NCI-H524 treated with DMSO at 0.1 percent for 48 hours (cell line): ENCODE measurements at places on chromosomes 12 and 14.

DNA sequence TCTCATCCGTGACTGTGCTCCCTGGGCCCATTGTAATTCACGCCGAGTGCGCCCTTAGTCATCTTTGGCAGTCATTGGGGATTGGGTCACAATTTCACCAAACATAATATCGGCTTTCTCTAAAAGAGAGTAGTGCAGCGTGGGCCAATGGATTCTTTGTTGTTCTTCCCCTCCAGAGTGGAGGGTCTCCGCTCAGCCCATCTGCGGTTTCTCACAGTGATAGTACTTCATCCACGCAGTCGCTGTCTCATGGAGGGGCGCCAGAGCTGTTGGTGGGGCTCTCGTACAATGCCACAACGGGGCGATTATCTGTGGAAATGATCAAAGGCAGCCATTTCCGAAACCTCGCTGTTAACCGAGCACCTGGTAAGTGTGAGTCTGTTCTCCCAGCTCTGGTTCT, 321.8 kb downstream of the SNAPC1 start:
- DNase-seq, result no peak

- DNase-seq, result no peak
Observed at GRCh38 chr12:21975293-21975692, 34.1 kb upstream of the ABCC9 start.

DNA sequence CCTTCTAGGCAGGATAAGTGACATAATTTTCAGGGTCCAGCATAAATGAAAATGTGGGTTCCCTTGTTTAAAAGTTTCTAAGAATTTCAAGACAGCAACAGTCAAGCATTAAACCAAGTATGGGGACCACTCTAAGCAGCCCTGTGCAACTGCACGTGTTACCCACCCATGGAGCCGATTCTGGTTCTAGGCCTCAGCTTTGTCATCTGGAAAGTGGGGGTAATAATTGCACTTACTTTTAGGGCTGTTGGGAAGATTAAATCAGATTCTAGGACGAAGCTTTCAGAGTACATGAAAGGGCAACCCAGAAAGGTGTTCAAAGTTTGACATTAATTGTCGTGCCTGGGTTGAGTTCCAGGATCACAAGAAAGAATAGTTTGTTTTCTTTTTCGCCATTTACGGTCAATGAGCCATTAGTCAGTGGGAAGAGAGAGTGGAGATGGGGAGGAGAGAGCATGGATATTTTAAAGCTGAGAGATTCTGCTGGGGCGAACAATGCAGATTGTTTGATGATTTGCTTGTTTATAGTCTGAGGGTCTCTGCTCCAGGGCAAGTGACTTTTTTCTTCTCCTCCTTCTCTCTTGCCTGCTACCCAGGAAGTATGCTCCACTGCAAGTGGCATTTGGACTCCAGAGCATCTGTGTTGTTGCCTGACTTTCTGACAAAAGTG, 10.7 kb upstream of the PPFIBP1 start:
- DNase-seq, result no peak

- DNase-seq, result no peak
Observed at GRCh38 chr12:56682323-56682722, 5.8 kb downstream of the PTGES3 start.

- DNase-seq, result no peak
Observed at GRCh38 chr14:82126006-82126405, 592.4 kb upstream of the SEL1L start.

DNA sequence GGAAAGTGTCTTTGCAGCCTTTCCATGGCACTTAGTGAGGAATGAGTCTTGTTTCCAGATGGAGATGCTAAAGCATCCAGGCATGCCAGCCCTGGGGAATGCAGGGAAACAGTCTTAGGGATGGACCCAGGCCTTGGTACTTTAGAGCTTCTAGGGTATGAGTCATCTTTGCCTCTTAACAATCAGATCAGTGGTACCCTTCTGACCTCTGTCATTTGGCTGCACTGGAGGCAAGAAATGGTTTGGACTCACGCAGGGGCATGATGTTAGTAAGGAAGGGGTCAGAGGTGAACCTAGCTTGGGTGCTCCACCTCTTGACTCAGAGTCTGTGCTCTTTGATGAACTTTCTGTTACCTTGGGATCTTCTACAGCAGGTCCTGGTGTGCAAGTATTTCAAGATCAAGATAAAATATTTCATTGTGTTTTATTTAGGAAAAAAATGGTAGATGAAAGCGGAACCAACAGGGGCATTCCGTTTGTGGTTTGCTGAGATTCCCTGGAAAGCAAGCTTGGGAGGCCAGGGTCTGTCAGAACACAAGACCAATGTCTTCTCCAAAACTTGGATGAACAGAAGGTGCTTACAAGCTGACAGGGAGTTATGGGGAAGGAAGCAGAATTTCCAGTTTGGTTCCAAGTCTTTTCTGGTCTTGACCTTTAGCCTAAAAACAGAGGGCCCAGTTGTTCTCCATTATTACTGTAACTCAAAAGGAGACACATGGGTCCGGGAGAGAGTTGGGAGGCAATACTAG, 216.2 kb downstream of the ZFP36L1 start:
- DNase-seq, result no peak

DNA sequence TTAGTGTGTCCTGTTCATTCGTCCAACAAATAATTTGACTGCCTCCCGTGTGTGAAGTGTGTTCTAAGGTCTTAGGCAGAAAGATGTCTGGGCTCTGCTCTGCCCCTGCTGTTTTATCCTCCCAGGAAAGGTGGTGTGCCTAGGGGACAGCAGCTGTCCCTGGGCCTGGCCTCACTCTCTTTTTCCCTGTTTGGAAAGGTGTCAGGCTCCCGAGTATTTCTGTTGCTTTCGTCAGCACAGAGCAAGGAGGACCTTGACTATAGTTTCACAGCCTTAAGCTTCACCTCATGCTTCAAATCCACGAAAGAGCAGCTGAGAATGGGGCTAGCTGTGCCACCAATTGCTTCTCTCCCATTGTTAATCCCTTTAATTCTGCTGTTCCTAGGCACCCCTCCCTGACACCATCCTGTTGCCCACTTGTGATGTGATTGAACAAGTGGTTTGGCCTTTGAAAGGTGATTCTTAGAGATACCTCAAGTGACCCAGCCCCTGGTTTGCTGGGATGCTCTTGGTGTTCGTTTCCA, 54.2 kb downstream of the TGFB3 start:
- DNase-seq, result peak; percentile 74

- no peak for DNase-seq
Observed at GRCh38 chr12:47758834-47759690, at the start of gene RAPGEF3. Gene RAPGEF3 (minus strand): TSS chr12:47758880. CDS start chr12:47758556, 324 bp downstream.

DNA sequence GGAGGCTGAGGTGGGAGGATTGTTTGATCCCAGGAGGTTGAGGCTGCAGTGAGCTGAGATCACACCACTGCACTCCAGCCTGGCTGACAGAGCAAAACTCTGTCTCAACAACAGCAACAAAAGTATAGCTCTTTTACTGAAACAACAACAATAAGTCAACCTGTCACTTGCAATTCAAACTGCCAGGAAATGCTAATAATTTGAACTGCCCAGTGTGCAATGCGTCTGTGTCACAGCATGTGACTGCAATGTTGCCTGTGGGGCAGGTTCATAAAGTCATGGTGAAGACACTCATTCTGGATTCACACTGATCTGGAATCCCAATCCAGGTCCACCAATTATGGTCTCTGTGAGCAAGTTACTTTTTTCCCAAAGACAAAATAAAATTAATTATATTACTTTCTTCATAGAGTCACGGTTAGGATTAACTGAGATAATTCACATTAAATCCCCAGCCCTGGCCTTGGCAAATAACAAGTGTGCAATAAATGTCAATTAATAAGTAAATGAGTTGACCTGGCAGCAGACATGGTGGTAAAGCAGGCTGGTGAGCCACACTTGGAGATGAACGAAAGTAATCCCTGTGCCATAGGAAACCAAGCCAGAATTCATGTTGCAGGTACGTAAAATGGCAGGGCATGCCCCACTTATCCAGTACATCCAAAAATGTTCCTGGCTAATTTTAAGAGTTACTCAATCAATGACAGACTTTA, 89.1 kb upstream of the CPSF6 start:
- no peak for DNase-seq

GRCh38 chr12:123998344-123998990, 25.5 kb downstream of the ZNF664 start:
- DNase-seq, result no peak

DNA sequence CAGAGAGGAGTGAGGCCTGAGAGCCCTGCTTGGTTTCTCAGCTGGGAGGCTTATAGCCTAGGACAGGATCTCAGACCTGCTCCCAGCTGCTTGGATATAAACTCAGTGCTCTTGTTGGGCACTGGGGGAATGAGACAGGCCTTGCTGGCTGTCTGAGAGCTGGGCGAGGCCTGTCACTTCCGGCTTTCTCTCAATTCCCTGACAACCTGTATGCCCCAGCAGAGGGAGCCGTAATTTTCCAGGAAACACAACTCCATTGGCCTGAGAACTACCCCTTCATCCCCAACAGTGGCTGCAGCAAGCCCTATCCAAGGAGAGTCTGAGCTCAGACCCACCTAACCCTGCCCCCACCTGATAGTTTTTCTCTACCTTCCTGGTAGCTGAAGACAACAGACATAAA, 258.3 kb upstream of the STXBP6 start:
- DNase-seq, result no peak

DNA sequence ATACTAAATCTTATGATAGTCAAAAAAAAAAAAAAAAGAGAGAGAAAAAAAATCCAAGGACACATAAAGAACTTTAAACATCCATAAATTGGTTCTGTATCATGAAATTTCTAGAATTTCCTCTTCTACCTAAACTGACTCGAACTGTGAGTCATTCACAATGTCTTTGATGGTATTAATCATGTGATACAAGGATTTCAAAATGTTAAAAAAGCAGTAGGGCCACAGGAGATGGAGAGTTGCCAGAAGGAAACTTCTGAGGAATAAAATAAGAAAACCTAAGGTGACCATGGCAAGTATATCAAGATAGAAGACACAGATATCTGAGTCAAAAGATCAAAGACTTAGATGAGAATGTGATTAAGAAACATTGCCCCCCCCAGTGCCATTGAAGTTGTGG, 1320.9 kb upstream of the FLRT2 start:
- DNase-seq, result no peak

DNA sequence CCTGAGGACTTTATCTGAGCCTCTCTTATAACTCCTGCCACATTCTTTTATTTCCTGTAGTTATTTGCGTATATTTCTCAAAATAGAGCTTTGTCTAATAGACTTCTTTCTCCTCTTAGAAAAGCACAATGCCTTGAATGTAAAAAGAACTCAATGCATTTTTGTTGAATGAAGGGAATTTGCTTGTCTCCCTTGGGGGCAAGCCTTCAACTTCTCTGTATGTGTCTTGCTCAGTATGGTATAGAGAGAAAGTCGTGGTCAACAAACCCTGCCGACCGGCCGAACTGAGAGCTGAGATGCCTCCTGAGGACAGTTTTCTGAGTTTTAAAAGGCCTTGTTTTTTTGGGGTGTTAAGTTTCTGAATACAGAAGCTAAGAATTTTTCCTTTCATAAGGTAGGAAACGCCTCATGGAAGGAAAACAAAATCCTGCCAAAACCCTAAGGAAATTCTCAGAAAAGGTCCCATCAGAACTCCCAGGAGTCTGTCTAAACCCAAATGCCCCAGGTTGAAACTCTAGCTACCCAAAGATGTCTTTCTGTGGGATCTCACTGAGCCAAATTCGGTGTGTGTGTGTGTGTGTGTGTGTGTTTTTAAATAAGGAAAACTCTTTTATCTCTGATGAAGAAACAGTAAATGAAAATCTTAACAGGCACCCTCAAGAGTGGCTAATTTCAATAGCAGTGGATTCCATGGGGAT, 136.6 kb downstream of the C12orf75 start:
- DNase-seq, result no peak

- DNase-seq, result no peak
Observed at GRCh38 chr14:35285168-35286002, 6.8 kb upstream of the PSMA6 start.

GRCh38 chr14:68961781-68962584, 17.1 kb downstream of the ACTN1 start:
- peak; percentile 10 for DNase-seq

DNA sequence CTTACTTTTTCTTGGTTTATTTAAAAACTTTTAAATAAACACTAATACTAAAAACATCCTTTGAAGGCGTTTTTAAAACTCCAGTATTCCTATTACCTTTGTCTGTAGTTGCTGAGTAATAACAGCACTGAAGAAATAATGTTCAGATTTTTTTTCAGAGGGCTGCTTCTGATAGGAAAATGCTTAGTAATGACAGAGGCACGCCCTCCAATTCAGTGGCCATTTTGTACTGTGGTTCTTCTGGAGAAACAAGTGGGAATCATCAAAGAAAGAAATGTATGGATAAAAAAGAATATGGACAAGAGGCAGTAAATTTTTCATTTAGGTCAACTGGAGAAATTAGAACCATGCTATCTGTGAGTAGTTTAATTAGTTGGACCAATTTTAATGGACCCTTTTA, 13.6 kb downstream of the VEZT start:
- no peak for DNase-seq

- DNase-seq, result no peak
Observed at GRCh38 chr12:88393017-88393767, 187.1 kb downstream of the KITLG start.

- no peak for DNase-seq
Observed at GRCh38 chr14:91708795-91709194, 23.1 kb downstream of the CATSPERB start.

- no peak for DNase-seq
Observed at GRCh38 chr14:29028973-29029582, 262.5 kb downstream of the FOXG1 start.

- DNase-seq, result no peak
Observed at GRCh38 chr12:81085832-81086231, 8.0 kb downstream of the ACSS3 start.

GRCh38 chr14:37655418-37655817, 60.0 kb downstream of the TTC6 start:
- DNase-seq, result no peak

- no peak for DNase-seq
Observed at GRCh38 chr14:70731447-70732239, 77.7 kb downstream of the MAP3K9 start.

DNA sequence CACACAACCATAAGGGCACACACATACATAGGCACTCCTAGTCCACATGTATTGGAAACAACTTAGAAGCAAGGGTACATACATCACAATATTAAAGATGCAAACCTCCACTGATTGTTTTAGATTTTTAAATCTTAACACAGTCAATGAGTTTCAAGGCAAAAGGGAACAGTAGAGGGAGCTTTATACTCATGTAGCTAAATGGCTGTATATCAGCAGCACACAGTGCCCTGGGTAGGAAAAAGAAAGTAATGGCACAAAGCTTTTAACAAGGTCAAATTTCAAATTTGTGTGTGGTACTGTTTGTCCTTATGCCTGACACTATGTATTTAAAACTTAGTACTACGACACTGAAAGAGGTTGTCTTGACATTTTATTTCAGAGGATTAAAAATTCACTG, 262.0 kb downstream of the MED13L start:
- DNase-seq, result no peak

DNA sequence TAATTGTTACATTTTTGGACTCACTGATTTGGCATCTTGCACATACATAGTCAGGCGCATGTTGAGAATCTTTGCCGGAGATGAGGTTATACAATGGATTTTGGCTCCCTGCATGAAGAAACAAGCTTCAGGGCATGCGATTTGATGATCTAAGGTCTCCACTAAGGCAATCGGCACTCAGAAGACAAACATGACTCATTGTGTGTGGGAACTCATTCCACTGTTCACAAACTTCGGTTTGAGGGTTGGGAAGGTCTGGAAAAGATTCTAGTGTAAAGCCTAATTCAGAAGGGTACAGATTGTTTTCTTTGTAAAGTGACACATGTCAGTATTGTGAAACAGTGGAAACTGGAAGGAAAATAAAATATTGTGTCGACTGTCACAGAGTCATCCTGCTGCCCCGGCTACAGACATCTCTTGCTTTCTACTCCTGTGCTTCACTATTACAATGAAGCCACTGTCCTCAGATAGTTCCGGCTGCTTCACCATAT, 192.6 kb upstream of the HMGA2 start:
- DNase-seq, result no peak

- DNase-seq, result no peak
Observed at GRCh38 chr12:5000204-5000603, 43.5 kb upstream of the KCNA5 start.
